ENCODE measurements at places on chromosomes 7 and 10.

- no peaks in the 10 kb centered on the region for H3K36me3 ChIP-seq
- no peaks in the 10 kb centered on the region for H3K4me1 ChIP-seq
- DNase-seq = no peak
- no peak overlapping the region for H3K4me3 ChIP-seq
- H3K27me3 ChIP-seq = no peaks in the 10 kb centered on the region
- no peak overlapping the region for H3K27ac ChIP-seq
Observed at GRCh38 chr10:23585666-23586065, 146.8 kb downstream of the OTUD1 start.

GRCh38 chr10:16381083-16381482, 55.7 kb upstream of the PTER start:
- no peaks in the 10 kb centered on the region for H3K36me3 ChIP-seq
- no peaks in the 10 kb centered on the region for H3K4me1 ChIP-seq
- no peaks in the 10 kb centered on the region for H3K27me3 ChIP-seq
- no peak for DNase-seq
- H3K4me3 ChIP-seq = no peak overlapping the region

DNA sequence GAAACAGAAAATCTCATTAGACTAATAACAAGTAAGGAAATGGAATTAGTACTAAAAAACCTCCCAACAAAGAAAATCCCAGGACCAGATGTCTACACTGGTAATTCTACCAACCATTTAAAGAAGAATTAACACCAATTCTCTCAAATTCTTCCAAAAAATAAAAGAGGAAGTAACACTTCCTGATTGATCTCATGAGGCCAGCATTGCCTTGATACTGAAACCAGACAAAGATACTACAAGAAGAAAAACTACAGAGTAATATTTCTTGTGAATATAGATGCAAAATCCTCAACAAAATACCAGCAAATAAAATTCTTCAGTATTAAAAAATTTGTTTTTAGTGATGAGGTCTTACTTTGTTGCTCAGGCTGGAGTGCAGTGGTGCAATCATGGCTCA, 21.3 kb downstream of the GCK start:
- H3K36me3 ChIP-seq = no peaks in the 10 kb centered on the region
- no peak overlapping the region for H3K4me3 ChIP-seq
- H3K27ac ChIP-seq = no peak overlapping the region

DNA sequence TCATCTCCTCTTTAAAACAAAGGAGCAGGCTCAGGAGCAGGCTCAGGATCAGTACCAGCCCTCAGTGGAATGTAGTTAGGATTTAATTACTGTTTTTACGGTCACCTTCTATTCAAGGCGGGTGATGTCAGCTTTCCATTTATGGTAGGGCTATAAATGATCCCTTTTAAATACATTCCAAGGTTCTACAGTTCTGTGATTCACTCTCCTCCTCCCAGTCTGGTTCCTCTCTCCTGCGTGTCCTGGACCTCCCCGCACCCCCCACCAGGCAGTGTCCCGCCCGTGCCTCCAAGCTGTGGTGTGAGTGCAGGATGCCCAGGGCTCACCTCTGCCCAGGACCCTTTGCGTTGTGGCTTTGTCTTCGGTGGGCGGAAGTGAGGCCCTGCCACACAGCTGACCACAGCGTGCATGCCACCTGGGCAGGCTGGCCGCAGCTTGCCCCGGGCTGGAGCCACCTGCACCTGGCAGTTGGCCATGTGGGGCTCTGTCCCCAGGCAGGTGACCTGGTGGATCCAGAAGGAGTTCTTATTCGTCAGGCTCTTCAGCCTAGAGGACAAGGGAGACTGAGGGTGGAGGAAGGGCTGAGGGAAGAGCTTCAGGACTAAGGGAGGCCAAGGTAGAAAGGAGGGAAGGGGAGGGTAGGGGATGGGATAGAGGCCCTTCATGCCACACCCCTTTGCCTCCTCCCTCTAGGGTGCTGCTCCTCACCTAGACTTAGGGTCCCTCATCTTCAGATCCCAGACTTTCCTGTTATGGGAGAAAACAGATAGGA, 9.1 kb downstream of the LOXL4 start:
- H3K27ac ChIP-seq = no peak overlapping the region
- H3K27me3 ChIP-seq = no peaks in the 10 kb centered on the region

DNA sequence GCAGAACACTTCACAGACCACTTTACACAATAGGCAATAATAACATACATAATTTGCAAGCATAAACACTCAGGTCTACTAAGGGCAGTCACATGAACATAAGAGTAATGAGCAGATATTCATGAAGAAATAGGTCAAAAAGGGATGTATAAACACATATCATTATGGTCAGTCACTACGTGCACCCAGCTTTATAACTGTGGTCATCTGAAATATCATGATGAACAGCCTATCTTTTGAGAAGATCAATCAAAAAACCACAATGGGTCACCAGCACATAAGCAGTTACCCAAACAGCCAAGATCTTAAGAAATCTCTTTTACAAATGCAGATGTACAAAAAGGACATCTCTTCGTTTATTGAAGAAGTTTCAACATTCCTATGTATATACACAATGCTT, 35.5 kb upstream of the DRGX start:
- no peak for DNase-seq
- H3K4me3 ChIP-seq = no peak overlapping the region
- H3K27me3 ChIP-seq = peaks cover 13% of the 10 kb centered on the region
- no peaks in the 10 kb centered on the region for H3K4me1 ChIP-seq
- H3K36me3 ChIP-seq = no peaks in the 10 kb centered on the region
